Stimulated activated CD4-positive, alpha-beta T cell treated with anti-CD3 and anti-CD28 coated beads, Interleukin-15, amount 100 ng/mL, for 24 hours (primary cell): ENCODE measurements at places on chromosomes 7 and 10.

GRCh38 chr7:68544851-68545250 lies 1053.4 kb upstream of the AUTS2 start:
- no peak for DNase-seq

DNA sequence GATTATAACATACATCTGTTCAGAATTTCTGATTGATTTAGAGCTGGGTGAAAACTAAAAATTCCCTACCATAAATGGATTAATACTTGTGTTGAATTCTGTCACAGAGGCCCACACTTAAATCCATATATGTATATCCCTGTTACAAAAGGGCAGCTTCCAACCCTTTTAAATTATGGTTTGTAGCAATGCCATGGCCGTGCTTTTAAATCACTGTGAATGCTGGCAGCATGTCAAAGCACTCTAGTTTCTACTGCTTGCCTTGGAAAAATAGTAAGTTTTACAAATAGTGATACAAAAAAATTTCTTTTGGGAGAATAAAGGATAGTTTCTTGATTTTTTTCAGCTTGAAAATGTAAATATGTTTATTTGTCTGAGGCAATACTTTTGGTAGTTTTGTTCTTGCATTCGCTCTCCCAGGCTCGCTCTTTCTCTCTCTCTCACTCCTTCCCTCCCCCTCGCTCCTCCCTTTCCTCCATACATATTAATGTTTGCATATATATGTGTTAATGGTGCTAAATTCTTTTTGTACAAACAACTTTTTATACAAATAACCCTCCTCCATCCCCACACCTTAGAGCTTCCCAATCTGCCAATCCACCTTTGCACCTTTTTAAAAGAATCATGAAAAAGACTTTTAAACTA lies 29.8 kb downstream of the TES start:
- no peak for DNase-seq

GRCh38 chr10:110423650-110424049 lies 74.1 kb upstream of the DUSP5 start:
- no peak for DNase-seq

DNA sequence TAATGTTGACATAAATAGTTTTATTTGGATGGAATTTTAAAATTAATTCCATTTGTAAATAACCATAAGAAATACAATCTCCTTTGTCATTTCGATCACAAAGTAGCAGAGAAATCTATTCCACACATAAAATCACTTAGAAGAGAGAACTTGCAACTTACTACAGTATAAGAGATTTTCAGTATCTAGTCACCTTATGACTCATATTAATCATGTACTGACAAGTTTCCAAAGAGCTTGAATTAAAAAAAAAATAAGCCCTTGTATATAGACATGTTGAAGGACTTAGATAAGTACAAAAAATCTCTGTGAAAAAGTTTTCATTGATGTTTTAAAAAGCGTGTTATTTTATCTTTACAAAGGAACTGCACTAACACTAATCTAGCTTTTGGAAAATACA lies 207.1 kb upstream of the ETV1 start:
- DNase-seq, result no peak
